ENCODE measurements at places on chromosomes 3 and 15.

- no peak for DNase-seq
These were observed 114.5 kb downstream of the MEGF11 start for GRCh38 chr15:66138892-66139590.

GRCh38 chr3:31002730-31003129 lies 108.3 kb upstream of the GADL1 start:
- DNase-seq, result no peak

GRCh38 chr3:98777286-98777685 lies 14.1 kb downstream of the ST3GAL6 start:
- DNase-seq, result no peak

DNA sequence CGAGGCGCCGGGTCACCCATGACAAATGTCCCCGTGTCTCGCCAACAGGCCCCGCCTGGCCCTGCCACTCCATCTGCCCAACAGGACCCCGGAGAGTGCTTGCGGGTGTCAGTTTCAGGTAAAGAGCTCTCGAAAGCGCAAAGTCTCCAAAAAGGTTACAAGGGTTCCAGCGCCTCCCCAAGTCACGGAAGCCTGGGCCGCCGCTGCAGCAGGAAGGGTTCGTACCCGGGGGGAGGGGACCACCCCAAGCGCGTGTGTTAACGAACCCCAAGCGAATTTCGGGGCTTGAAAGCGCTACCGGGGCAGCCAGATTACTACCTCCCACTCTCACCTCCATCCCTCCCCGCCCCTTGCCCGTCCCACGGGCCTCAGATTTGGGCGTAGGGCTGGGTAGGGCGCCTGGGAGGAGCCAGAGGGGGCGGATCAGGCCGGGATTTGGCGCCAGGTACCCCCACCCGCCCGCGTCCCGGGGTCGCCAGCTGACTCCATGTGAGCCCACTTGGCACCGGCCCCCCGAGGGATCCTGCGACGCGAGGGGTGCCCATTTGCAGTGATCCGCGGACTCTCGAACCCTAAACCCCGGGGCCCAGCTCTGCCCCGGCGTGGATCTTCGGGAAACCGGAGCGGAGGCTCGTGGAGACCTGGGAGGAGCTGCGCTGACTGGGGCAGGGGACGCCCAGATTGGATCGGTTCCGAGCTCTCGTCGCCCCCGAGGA lies 85.9 kb downstream of the NR2F2 start:
- no peak for DNase-seq

DNA sequence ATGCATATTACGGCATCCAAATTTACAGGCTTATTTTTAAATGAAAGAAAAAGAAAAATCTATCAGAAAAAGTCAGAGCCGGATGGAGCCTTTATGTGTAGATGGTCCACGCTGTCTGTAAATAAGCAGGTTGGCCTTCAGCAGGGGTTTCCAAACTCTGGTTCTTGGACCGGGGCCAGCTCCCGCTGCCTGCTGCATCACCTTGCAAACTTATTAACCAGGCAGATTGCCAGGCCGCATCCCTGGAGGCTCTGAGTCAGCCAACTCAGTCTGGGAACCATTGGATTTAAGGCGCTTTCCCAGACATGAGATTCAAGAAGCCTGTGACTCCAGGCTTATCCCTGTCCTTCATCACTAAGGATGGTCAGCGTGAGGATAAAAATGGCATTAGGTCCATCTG lies 212.4 kb downstream of the OPA1 start:
- DNase-seq, result no peak

DNA sequence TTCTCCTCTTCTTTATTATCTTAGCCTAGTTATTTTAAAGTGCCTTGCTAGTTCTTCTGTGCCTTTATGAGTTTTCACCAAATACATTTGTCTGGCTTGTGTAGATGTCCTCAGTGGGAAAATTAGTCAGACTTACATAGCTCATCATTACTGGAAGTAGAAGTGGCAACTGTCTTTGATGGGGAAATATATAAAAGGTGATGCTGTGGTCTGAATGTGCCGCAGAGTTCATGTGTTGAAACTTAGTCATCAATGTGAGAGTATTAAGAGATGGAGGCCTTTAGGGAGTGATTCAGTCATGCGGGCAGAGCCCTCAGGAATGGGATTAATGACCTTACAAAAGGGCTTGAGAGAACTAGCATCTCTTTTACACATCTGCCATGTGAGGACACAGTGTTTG lies 6.4 kb upstream of the ERICH6 start:
- no peak for DNase-seq

DNA sequence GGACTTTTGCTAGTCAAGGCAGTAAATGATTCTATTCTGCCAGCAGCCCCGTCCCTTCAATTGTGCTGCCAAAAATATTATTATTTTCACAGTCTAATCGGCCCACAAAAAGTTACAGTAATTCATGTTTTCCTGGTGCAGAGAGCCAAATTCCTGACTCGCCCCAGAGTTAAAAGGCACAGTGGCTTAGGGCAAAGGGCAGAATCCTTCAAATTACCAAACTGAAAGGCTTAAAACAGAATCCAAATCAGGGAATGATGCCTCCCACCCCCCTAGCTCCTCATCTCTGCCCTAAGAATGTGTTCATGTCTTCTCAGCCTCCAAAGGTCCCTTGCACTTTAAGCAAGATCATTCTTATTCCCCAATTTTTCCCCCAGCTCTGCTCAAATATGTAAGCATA lies 477.8 kb upstream of the PROK2 start:
- no peak for DNase-seq

- no peak for DNase-seq
These were observed 145.2 kb downstream of the SSR3 start for GRCh38 chr3:156409694-156410093.

DNA sequence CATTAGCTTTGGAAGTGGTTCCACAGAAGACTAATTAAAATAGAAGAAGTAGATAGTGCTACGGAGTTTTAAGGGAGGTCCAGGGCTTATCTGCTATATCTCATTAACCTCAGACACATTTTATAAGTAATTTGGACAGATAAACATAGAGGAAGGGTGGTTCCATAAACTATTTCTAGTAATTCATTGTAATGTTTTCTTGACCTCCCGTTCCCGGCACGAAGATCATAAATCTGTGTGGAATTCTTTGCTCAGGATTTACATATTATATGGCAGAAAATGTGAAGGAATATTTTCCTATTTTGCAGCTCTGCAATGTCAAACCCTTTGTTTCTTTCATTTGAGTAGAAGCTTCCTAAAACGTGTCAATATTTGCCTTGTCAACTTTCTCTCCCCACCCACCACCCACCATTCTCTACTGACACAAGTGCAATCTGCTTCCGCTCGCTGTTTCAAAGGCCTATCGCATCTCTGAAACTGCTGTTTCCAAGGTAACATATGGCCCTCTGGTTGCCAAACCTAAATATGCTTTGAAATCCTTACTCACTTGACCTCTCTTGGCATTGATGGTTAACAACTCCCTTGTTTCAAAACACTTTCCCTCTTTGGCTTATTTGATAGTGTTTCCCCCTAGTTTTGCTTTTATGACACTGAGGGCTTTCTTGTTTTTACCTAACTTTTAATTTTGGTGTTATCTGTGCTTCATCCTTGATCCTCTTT lies 21.4 kb upstream of the PLSCR5 start:
- no peak for DNase-seq

GRCh38 chr3:156488767-156489166 lies 66.2 kb downstream of the SSR3 start:
- no peak for DNase-seq

GRCh38 chr3:127417709-127418559 lies 130.1 kb upstream of the PRR20G start:
- no peak for DNase-seq

DNA sequence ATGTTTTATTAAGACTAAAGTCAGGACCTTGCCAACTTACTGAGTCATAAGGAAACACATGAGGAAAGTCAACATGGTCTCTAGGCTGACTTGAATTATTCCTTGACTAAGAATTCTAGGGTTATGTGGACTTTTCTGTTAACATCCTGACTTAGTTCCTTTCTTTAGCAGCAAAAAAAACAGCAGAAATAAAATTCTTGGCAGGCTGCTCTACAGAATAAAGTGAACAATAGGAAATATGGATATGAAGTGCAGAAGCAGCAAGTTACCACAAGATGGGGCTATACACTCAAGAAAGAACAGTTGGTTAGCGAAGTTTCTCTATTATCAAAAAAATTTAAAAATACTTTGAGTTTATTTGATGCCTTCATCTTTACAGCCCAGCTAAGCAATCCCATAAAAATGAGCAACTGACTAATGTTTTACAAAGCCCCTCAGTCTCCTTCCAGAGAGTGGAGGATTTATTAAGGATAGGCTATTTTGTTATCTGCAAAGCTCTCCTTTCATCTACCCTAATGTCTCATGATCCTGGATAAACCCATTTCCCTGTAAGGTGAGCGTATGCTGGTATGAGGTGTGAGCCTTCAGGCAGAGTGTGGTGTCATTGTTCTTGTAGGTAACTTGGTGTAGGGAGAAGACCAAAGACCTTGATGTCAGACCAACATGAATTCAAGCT lies 23.1 kb upstream of the MCCC1 start:
- no peak for DNase-seq

- DNase-seq, result no peak
These were observed 101.1 kb upstream of the BOC start for GRCh38 chr3:113110267-113110666.

- no peak for DNase-seq
These were observed 309.0 kb downstream of the GBE1 start for GRCh38 chr3:81452418-81452817.

DNA sequence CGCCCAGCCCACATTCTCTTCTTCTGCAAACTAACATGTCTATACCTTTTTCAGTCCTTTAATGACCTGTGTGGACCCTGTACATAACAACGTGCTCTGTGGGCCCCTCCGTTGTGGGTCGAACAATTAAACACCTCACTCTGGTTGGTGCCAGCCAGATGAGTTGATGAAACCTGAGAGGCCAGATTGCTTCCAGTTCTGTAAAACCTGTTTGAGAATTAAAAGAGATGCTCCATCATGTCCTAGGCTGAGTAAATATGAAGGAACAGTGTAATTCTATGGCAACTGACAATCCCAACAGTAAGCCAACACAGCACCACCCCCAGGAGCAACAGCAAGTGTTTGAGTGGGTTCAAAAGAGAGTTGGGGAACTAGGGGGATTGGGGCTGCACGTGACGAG lies 5.7 kb upstream of the THBS1 start:
- DNase-seq, result no peak

DNA sequence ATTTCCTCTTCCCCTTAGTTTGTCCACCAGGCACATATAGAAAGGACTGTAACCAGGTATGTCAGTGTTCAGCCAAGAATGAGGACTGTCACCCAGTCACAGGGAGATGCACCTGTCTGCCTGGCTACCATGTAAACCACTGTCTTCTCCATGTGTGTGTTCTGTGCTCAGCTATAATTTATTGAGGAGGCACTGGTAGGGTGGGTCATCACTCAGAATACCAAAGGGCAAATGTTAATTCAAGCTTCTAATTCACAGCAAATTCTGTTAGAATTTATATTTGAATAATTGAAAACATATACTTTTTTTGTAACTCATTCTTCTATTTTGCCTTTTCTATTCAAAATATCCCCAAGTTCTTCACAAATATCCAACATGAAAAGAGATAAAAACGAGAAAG lies 780.4 kb downstream of the MECOM start:
- no peak for DNase-seq

DNA sequence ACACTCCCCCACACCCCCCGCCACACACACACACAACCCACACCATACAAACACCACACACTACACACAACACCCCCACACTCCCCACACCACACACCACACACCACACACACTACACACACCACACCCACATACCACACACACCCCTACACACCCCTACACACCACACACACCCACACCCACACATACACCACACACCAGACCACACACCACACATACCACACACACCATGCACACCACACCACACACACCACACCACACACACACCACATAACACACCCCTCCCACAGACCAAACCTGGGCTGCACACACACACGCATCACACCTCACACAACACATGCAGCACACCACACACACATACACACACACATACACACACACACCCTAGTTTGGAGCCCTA lies 1.8 kb upstream of the RASGRF1 start:
- no peak for DNase-seq

DNA sequence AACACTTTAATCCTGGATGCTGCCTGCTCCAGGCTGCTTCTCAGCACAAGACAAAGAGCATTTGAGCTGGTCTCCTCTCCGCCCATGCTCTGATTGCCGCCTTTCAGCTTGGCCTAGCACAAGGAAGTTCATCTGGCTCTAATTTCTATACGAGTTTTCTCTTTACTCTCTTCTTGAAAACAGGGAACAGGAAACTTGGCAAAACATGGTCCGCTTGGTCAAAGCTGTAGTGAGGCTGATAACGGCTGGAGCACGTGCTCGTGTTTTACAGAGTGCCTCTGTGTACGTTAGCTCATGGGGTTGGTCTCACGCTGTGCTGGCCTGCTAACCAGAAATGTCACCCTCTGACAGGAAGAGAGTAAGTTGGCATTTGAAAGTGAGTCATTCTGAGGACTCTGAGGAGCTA lies 19.2 kb downstream of the RARRES1 start:
- DNase-seq, result no peak

DNA sequence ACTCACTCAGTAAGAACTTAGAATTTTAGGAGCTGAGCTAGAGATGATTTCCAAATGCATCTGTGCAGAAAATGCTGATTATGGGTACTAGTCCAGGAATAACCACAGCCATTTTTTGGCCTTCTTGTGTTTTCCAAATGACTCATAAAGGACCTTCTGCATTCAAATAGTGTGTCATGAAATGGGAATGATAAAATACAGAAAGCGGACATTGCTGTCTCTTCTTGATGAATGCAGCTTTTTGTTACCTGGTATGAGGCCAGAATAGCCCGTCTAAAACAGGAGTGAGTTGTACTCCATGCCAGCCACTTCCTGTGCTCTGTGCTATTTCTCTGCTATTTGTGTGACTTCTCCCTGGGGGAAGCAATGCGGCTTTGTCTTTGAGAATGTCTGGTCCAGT lies 20.5 kb upstream of the FRMD5 start:
- no peak for DNase-seq

- DNase-seq, result no peak
These were observed 27.0 kb downstream of the DNAJC19 start for GRCh38 chr3:180962530-180962929.

GRCh38 chr15:92811148-92811913 lies 88.8 kb upstream of the CHD2 start:
- DNase-seq, result no peak

DNA sequence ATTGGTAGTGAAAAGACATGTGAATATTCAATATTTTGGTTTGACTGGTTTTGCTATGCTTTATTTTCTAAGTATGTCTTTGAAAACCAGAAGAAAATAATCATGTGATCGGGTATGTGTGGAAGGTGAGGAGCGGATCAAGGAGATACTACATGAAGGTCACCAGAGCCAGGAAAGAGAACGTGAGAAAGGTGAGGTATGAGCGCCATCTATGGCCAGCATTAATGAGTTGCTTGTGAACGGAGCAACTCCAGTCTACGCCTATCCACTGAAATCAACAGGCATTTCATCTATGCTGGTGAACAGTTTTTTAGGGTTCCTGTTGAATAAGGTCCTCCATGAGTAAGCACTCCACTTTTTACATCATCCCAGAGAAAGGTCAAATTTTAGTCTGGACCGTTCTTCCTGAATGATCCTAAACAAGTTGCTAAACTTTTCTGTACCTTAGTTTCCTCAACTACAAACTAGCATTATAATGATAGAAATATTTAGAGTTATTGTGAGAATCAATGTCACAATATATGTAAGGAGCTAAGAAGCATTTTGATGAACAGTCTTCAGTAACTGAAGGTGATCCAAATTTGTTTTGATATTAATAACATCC lies 1435.2 kb upstream of the CADM2 start:
- DNase-seq, result no peak

GRCh38 chr3:107450254-107450893 lies 72.4 kb upstream of the BBX start:
- no peak for DNase-seq

- no peak for DNase-seq
These were observed 10.8 kb downstream of the PAK6 start for GRCh38 chr15:40249477-40250303.

Data from stimulated activated CD8-positive, alpha-beta memory T cell treated with anti-CD3 and anti-CD28 coated beads, Interleukin-7, amount 100 ng/mL, for 48 hours (primary cell).